Left lung (tissue), 14 donors: ENCODE measurements at places on chromosomes 5 and 9.

- peak; percentile 73 for DNase-seq
Measured at GRCh38 chr5:114360816-114361723, 800 bp upstream of the KCNN2 start.

DNA sequence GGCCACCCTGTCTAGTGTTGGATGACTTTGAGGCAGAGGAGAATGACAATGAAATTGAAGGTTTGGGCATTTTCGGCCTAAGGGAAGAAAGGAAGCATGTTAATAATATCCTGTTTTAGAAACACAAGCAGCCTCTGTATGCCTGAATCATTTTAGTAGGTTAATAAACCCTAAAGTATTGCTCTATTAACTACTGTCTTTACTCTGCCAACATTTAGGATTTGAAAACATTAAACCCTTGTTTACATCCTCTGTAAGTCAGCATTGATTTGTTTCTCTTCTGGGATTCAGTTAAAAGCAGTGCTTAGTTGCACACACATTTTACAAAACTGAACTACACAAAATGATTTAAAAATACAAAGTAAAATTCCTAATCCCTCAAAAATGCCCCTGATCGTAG is 358.9 kb downstream of the ARRDC3 start:
- no peak for DNase-seq

- no peak for DNase-seq
Measured at GRCh38 chr9:132408521-132408920, 1.5 kb upstream of the CFAP77 start.

DNA sequence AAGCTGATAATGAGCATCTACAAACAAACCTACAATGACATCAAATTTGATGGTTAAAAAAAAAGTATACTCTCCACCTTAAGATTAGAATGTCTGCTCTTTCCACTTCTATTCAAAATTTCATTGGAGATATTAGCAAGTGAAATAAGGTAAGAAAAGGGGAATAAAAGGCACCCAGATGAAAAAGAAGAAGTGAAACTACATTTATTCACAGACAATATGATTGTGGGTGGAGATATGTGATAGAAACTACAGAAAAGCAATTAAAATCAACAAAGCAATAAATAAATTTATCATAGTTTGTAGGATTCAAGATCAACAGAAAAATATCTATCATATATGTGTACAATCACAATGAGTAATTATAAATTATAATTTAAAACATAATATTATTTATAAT is 395.1 kb upstream of the CCNH start:
- no peak for DNase-seq

DNA sequence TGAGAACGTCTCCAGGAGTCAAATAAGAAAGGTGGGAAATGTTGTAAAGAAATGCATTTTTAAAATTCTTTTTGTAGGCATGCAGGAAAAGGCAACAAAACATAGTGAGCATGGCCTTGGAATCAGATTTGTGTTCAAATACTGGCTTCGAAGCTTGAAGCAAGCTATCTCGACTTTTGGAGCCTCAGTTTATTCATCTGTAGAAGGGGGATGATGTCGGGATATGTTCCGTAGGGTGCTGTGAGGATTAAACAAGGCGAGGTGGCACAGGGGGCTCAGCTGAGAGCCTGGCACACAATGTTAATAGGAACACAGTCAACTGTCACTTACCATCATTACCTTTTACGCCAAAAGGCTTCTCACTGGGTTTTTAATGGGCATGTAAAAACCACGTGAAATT is 4.8 kb downstream of the ADAMTS2 start:
- DNase-seq: no peak

- DNase-seq: no peak
Measured at GRCh38 chr5:33362915-33363314, 77.8 kb upstream of the TARS1 start.

GRCh38 chr9:134272302-134273023 is 53.8 kb upstream of the RXRA start:
- DNase-seq: no peak

GRCh38 chr9:34211395-34211794 is 32.6 kb downstream of the UBAP1 start:
- no peak for DNase-seq

DNA sequence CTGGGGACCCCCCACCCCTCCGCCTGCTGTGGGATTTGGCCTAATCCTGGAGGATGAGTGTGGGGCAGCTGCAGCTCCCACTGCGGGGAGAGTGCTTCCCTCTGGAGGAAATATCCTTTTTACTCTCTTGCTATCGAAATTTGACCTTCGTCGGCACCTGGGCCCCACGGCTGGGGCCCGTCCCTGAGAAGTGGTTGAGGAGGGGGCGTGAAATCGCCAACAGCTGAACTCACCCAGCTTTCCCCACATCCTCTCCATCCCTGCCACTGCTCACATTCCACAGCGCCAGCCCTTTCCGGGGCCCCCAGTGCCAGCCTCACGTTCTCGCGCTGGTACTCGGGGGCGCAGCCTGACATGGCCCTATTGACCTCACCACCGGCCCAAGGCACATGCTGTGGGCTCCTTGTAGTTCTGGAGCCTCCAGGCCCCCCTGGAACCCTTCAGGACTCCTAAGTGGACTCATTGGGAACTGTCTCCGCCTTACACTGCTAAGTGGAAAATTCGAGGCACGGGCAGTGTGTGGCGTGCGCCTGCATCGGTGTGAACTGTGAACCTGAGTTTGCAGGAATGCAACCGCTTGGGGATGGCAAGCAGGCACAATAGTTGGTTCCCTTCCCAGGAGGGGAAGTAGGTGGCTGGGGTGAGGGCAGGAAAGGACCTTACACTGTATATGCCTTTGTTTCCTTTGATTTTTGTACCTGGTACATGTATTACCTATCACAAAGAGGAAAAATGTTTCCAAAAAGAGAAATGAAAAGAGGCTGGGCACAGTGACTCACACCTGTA is 19.2 kb downstream of the FGFR4 start:
- no peak for DNase-seq

- no peak for DNase-seq
Measured at GRCh38 chr5:154801083-154801482, 45.9 kb downstream of the LARP1 start.

DNA sequence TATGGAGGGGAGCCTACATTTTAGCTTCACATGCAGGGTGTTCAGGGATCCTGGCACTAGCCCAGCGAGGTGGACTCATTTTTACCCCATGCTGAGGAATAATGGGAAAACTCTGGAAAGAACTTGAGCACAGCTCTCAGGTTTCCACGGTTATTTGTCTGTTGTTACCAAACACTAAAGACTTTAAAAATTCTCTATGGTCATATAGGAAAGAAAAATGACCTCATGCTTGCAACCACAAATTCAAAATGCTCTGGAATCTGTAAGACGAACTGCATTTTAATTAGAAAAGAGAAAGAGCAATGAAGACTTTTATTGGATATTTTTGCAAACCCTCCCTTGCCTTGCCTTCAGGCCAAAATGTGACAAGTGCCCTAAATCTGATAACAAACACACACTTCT is 606.9 kb downstream of the EBF1 start:
- DNase-seq: no peak

- DNase-seq: no peak
Measured at GRCh38 chr5:174733091-174733690, 8.8 kb downstream of the MSX2 start.

- no peak for DNase-seq
Measured at GRCh38 chr9:36935332-36935731, 98.7 kb downstream of the PAX5 start.

GRCh38 chr9:76090909-76091308 is 200.4 kb downstream of the PCSK5 start:
- DNase-seq: no peak

DNA sequence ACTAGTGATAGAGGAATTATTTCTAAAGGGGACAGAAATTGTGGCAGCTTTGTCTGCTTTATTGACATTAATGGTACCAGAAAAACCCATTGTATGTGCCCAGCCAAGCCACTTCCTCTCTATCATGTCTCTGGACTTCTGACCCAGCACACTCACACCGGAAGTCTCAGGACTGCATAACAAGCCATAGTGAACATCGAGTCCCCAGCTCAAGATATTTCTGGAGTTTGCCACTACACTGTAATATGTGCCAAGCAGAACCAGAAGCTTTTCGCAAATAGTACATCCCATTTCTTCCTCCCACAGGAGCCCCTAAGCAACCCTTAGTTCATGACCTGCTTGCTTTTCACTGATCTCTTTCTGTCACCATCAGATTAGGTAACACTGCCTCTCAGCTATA is 187.4 kb upstream of the GHR start:
- no peak for DNase-seq

GRCh38 chr9:79382458-79382857 is 189.3 kb upstream of the TLE4 start:
- no peak for DNase-seq

GRCh38 chr5:171592076-171592475 is 172.6 kb downstream of the FGF18 start:
- DNase-seq: no peak

DNA sequence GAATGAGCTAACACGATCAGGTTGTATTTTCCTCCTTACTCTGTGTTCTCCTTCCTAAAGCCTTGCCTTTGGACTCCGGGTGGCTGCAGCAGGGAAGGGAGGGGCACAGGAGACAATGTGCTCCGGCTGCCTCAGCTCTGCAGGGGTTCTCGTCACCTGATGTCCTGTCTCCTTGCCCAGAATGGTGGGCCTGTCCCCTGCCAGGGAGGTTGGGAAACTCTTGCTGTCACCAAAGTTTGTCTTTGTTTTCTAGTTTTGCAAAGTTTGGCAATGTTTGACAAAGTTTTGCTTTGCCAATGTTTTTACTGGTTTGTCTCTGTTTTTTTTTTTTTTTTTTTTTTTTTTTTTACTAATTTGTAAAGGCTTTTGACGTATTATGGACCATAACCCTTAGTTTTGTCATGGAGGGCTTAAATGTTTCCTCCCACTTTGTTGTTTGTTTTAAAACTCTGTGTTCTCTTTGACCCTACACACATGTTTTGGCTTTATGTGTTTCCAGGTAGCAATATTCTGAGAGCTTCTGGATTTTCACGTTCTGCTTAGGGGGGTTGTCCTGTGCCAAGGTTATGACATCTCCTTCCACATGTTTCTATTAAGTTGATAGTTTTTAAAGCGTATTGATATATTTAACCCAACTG is 49.3 kb downstream of the GADD45G start:
- no peak for DNase-seq

GRCh38 chr5:20445326-20445860 is 457.4 kb upstream of the CDH18 start:
- no peak for DNase-seq

- no peak for DNase-seq
Measured at GRCh38 chr9:89191004-89191403, 12.4 kb upstream of the SHC3 start.

DNA sequence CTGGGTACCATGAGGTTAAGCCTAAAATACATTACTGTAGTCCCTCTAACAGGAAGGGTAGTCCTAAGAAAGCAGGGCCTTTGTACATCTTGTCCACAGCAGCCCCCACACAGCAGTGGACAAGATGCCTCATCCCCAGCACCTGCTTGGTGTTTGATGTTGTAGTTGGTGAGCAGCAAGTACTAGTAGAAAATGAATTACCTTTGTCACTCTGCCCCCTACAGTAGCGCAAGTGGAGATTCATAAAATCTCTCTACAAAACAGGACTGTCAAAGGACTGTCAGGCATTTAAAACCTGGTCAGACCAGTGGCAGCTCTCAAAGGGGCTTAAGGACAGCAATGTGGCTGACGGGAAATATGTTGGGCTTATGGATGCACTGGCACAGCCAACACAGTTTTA is 122.5 kb downstream of the TMEM174 start:
- DNase-seq: no peak

GRCh38 chr9:2741441-2742158 is 24.3 kb downstream of the KCNV2 start:
- DNase-seq: no peak

DNA sequence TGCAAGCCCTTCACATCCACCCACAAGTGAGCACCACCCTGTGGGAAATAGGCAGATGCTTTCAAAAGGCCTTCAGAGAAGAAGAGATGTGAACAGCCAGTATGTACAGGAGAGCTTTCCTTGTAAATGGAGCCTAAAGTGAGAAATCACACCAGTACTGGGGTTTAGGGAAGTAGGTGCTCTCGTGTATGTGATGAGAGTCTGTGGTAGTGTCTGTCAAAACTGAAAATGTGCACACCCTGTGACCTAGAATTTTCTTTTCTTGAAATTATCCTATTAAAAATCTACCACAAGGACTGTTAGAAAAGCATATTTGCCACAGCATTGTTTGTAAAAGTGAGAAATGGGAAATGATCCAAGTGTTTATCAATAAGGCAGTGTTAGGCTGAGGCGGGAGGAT is 16.6 kb downstream of the OTULINL start:
- no peak for DNase-seq

DNA sequence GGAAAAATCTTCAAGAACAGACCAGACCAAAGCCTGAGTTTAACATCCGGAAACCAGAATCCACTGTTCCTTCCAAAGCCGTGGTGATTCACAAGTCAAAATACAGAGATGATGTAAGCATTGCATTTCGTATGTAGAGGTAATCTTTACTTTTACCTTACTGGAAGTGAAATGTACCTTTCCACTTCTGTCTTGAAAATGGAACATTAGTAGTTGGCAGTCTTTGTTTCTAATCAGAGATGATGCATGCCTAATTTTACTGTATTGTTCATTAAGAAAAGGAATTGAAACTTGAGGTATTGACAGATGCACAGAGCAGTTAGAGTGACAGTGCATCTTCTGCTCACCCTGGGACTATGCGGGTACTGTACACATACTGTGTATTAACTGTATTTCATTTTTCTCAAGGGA is 34.6 kb downstream of the HABP4 start:
- no peak for DNase-seq

GRCh38 chr5:31415009-31415923 is 116.6 kb downstream of the DROSHA start:
- DNase-seq: no peak

DNA sequence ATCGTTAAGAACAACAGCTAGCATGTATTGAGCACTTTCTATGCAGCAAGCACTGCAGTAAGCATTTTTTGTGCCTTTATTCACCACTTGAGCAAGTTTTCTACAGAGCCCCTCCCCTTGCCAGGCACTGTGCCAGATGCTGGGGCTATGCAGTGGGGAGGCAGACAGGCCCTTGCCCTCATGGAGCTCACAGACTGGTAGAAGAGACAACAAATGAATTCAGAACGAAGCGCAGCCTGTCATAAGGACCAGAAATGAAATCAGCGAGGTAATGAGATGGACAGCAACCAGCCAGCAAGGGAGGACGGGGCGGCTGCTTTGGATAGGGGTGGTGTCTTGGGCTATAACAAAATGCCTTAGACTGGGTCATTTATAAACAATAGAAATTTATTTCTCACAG is 68.8 kb downstream of the C9orf50 start:
- DNase-seq: no peak

DNA sequence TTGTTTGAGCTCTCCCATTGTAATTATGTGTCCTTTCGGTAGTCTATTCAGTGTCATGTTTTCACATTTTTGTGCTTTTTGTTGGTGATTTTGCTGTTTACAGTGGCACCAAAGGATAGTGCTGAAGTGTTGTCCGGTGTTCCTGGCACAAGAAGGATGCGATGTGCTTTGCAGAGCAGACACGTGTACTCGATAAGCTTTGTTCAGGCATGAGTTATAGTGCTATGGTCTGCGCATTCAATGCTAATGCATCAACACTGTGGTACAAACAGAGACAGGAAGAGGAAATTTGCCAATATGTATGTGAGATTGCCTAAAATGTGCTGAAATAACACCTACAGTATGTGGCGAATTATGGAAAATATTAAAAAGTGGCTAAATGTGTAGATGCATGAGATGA is 913.4 kb upstream of the ACO1 start:
- no peak for DNase-seq

GRCh38 chr9:18149471-18150011 is 324.4 kb upstream of the ADAMTSL1 start:
- no peak for DNase-seq
